ENCODE measurements at places on chromosomes 7 and 10. TPM values are rescaled to one million over a fixed set of nuclear protein-coding genes. Genes with fewer than 3 reads are reported as not detected.

CDK1 gene
- 3.9 TPM for total RNA-seq

GRCh38 chr10:121426307-121426706 lies 171.9 kb downstream of the FGFR2 start:
- DNase-seq, result no peak

DNA sequence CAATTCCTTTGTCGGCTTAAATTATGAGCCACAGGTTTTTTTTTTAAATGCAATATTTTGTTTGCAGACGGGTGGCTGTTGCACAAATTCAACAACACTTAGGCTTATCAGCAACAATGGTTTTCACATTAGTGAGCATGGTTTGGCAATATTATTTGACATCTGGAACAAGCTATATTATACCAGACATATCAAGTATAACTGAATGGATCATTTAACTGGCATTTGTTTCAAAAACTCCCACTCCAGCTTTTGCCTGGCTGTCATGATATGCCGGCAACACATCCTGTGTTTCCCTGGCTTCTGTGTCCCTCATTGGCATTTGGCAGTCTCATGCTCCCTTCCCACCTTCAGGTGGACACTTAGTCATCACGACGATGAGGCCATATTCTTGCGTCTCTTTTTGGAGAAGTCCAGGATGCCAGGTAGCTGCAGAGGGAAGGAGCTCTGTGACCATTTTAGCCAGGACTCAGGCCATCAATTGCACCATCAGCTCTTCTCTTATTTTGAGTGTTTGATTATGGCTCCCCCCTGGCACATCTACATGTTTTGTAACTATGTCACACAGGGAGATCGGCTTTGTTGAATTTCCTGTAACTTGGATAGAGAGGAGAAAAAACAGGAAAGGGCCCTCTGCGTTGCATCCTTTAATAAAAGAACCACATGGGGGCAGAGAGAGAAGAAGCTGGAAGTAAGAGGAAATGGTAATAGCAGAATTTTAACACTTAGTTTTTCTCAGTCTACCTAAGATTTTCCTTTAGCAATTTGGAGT lies 413.9 kb downstream of the LRMDA start:
- DNase-seq, result no peak

DNA sequence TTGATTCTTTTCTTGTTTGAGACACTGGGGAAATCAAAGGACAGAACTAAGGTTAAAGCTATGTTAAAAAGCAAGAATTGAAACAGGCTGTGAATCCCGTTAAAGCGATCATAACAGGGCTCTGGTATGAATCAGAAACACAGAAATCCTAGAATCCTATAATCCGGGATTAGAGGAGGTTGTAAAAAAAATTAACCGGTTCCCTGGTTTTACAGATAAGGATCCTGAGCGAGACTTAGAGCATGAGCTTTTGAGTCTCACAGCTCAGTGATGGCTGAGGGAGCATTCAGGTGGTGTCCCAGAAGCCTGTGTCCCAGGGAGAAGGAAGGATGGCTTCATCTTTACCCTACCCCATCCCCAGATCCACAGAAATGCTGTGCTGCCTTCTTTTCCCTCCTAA lies 461.3 kb downstream of the PAXIP1 start:
- DNase-seq, result no peak

DNA sequence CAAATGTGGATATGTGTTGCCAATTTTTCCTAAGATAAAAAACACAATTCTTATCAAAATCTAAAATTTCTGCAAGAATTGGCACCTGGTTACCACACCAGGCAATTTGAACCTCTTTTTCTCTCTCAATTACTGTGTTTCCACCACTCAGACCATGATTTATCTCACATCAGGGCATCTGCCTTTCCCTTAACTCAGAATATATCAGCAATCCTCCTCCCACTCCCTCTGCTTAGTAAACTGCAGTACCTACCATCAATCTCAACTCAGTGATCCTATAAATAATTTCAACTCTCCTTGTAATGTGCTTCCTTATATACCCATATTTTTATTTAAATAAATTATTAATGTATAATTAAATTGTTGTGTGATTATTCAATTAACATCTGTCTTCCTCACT lies 212.3 kb upstream of the PCDH15 start:
- DNase-seq, result no peak

- DNase-seq, result no peak
Observed at GRCh38 chr10:34281661-34282582, 533.2 kb downstream of the PARD3 start.

CAPZA2 gene
- total RNA-seq, result 203 TPM

UCMA gene
- total RNA-seq, result not detected

DNA sequence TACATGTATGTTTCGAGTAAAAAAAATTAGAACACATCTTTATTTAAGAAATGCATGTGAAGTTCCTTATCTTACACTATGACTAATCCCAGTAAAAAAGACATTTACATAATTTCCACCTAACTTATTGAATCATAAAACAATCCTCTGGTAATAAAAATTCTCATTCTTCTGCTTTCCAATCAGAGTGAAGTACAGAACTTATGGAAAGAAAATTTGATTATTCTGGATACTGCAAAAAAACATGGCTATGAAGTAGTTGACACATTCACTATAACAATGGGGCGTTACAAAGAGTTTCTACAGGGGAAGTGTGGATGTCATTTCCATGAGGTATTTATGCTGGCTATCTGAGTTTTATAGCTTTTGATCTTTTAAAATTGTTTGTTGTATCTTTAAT lies 57.7 kb upstream of the WNT16 start:
- DNase-seq, result no peak

DNA sequence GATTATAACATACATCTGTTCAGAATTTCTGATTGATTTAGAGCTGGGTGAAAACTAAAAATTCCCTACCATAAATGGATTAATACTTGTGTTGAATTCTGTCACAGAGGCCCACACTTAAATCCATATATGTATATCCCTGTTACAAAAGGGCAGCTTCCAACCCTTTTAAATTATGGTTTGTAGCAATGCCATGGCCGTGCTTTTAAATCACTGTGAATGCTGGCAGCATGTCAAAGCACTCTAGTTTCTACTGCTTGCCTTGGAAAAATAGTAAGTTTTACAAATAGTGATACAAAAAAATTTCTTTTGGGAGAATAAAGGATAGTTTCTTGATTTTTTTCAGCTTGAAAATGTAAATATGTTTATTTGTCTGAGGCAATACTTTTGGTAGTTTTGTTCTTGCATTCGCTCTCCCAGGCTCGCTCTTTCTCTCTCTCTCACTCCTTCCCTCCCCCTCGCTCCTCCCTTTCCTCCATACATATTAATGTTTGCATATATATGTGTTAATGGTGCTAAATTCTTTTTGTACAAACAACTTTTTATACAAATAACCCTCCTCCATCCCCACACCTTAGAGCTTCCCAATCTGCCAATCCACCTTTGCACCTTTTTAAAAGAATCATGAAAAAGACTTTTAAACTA lies 29.8 kb downstream of the TES start:
- DNase-seq, result no peak

GRCh38 chr10:43254199-43254730 lies 12.6 kb downstream of the RASGEF1A start:
- no peak for DNase-seq

AGAP5 gene
- total RNA-seq, result 8.2 TPM

DNA sequence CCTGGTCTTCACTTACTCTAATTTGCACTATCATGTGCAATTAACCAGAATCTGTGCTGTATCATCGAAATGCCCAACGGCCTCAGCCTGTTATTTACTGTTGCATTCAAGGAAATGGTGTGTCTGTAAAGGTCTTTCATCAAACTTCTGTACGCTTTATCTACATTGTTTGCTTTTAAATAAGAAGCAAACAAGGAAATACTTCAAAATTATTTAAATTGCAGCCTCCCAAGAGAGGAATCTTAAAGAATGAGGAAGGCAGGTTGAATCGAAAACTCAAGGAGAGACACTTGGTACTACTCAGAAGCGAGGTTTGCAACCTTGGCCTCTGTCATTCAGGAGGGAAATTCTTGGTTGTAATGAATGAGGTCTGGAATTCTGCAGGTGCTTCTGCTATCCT lies 40.7 kb downstream of the MGAM start:
- DNase-seq, result no peak

DNA sequence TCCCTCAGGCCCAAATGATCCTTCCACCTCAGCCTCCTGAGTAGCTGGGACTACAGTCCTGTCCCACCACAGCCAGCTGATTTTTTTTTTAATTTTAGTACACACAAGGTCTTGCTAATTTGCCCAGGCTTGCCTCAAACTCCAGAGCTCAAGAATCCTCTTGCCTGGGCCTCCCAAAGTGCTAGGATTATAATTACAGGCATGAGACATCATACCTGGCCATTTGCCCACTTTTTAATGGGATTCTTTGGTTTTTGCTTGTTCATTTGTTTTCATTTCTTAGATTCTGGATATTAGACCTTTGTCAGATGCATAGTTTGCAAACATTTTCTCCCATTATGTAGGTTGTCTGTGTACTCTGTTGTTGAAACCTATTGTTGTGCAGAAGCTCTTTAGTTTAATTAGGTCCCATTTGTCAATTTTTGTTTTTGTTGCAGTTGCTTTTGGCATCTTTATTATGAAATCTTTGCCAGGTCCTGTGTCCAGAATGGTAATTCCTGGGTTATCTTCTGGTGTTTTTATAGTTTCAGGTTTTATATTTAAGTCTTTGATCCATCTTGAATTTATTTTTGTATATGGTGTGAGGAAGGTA lies 95.2 kb downstream of the GLCCI1 start:
- DNase-seq, result no peak

- peak; percentile 44 for DNase-seq
Observed at GRCh38 chr10:127977357-127978009, 70.6 kb downstream of the PTPRE start.

DNA sequence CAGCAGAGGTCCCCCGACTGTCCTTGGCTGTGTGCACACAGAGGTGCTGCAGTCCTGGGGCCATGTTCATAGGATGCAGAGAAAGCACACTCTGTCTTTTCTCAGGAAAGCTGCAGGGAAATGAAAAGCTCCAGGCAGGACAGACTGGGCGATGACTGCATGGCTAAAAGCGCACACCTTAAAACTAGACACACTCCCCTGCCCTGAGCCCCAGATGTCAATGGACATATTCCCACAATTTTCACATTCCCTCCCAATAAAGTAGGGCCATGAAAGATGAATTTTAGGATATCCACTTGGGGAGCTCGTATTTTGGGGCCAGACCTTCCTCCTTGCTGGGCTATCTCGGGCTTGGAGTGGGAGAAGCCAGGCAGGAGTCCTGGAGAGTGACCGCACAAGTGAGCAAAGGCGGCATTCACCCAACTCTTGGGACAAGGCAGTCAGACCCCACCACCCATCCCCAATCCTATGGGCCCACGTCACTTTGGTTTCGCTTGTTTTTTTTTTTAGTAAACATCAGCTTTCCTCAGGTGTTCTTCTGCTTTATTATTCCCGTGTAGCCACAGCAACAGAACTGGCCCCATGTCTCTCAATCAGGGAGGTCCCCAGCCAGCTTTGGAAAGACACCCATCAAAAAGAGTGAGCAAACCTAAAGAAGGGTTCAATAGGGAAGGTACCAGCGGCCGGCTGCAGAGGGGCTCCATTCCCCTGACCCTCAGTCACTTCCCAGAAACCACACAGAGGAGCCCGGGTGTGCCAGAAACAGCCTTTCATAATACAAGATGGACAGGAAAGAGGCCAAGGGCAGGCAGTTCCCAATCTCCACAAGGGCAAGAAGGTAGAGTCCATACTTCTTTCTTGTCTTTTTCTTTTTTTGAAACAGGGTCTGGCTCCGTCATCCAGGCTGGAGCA lies 12.7 kb downstream of the GPRIN2 start:
- no peak for DNase-seq

- no peak for DNase-seq
Observed at GRCh38 chr7:26950889-26951288, 86.5 kb upstream of the SKAP2 start.

DNA sequence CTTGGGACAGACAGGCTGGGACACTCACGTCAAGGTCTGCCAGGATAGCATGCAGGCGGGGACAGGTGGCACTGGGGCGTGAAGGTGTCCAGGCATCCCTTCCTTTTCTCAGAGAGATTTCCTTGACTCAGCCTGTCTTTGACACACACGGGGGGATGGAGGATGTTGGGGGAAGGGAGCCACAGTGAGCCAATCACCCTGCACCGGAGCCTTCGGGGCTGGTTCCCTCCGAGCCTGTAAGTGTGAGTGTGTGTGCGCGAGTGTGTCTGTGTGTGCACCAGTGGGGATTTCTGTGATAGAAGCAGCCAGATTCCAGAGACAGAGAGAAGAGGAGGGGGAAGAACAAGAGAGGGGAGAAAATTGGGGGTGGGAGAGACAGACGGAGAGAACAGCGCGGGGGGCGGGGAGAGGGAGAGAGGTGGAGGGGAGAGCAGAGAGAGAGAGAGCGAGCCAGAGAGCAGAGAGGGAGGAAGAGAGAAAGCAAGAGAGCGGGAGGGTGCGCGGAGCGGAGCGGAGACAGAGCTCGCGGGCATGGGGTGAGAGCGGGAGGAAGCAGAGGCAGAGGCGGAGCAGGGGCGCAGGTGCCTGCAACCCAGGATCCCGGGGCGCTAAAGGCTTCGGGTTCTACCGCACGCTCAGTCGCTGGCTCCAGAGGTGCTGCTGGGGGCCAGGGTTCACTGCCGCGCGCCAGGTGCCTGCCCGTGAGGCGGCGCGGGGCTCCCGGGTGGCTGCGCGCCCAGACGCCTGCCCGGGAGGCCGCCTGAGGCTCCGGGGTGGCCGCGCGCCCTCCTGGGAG lies 466 bp upstream of the GPR26 start:
- DNase-seq, result no peak

DNA sequence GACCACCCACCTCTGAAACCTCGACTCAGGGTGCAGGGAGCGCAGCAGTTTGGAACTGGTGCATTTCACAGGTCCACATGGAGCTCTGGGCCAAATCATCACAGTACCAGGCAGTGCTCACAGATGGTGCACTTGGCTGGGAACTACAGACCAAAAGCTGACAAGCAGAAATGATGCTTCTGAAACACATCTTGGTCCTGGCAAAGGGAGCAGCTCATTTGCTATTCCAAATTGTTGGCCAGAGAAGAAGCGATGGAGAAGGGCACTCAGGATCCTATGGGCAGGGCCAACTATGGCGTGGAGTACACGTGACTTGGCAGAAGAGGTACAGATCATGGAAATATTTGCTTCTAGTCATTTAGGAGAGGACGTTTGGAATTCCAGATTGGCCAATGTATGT lies 383.9 kb downstream of the CALN1 start:
- DNase-seq, result no peak

DNA sequence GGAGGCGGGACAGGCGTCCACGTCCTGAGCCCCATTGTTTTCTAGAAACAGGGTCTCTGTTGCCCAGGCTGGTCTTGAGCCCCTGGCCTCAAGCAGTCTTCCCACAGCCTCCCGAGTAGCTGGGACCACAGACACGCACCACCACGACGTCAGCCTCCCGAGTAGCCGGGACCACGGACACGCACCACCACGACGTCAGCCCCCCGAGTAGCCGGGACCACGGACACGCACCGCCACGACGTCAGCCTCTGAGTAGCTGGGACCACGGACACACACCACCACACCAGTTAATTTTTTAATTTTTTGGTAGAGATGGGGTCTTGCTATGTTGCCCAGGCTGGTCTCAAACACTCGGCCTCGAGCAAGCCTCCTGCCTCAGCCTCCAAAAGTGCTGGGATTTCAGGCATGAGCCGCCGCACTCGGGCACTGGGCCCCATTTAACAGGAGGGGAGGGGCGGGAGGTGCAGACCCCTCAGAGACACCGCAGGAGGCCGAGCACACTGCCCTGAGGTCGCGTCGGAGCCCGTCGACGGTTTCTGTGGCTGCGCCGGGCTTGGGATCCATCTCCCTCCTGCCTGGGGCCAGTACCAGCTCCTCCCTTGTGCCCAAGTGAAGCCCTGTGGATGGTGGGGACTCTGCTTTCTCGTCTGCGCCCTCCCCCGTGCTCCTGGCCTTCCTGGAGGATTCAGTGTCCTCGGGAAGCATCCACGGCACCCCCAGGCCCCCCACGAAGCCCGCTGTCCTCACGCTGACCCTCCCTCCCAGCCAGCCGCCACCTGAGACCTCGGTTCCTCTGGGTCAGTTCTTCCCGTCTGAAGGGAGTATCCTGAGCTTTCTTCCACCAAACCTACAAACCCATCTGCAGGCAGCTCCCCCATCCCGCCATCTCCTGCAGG lies 13.0 kb downstream of the FAM20C start:
- no peak for DNase-seq
